Endothelial cell (in vitro differentiated cells): ENCODE measurements at places on chromosomes 1 and 21. TPM values are rescaled to one million over a fixed set of nuclear protein-coding genes. Genes with fewer than 3 reads are reported as not detected.

The SH2D1B gene
- not detected for total RNA-seq

DNA sequence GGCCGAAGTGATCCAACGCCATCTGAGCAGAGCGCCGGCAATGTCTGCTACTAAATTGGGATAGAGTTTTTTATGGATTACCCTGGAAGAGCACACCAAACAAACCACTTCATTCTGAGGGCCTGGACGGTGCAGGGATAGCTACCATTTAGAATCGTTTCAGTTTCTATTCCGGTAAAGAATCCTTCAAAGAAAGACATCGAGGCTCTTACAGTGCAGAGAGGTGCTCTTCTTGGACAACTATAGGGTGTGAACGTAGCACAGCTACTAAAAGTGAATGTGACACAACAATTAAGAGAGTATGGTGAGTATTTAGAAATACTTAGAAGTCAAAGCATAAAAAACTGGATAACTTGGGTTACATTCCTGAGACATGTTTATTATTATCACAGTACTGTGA lies 16.1 kb downstream of the HIVEP3 start:
- no peak for DNase-seq

DNA sequence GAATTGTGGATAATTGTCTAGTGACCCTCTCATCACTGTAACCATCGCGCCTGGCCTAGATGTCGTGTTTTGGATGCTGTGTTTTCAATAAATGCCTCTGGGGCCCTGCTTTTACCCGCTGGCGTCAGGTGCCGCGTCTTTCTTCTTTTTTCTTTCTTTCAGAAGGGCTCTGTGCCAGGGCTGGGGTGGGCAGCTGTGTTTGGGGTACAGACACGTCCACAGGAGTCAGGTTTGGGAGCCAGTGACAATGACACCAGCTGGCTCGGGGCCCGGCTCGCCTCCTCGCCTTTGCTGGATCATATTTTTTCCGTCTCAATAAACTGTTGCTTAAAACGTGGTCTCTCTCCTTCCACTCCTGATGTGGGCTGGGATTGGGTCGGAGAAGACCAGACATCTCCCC lies 16.1 kb downstream of the TMEM201 start:
- DNase-seq: no peak

DNA sequence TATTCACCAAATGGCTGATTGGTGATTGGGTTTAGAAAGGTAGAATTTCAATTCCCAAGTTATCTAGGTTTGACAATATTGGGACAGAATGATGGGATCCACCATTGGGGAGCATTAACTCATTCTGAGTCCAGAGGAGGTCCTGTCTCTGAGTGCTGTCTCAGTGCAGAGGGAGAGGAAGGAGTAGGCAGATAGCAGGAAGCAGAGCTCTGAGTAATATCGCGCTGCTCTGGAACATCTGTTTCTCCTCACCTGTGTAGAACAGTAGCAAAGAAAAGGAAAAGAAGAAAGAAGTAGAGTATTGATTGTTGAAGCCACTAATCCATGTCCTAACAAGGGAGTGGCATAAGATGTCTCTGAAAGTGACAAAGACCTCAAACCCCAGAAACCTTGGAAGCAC lies 1657.8 kb downstream of the MRPL39 start:
- no peak for DNase-seq

- DNase-seq: no peak
These were observed 812.9 kb upstream of the ADGRL2 start for GRCh38 chr1:80987824-80988223.

The ZBTB8B gene
- total RNA-seq: 0.92 TPM

The C1orf53 gene
- 2.4 TPM for total RNA-seq

DNA sequence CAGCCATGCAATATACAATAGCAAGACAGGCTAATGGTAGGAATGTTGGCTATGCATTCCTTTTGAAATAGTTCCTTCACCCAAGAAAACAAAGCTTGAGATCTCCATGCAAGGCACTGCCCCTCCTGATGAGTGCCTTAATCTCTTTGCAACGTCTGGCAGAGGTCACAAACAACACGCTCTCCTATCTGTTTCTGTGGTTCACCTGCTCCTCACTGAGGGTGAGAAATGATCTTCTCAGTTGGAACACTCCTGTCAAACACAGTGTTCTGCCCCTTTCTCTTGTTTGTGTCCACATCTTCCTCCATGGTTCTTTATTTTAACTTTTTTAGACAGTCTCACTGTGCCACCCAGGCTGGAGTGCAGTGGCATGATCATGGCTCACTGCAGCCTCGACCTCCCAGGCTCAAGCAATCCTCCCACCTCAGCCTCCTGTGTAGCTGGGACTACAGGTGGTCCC lies 21.2 kb upstream of the XPR1 start:
- no peak for DNase-seq

The S100A14 gene
- not detected for total RNA-seq

The FAM167B gene
- total RNA-seq: 1.4 TPM

GRCh38 chr21:33899199-33899598 lies 16.4 kb downstream of the ATP5PO start:
- DNase-seq: no peak

- DNase-seq: no peak
These were observed 35.4 kb upstream of the COL24A1 start for GRCh38 chr1:86191958-86192357.

- no peak for DNase-seq
These were observed 17.3 kb upstream of the TIPRL start for GRCh38 chr1:168161459-168161858.

The MCOLN3 gene
- 0.90 TPM for total RNA-seq

The SYTL1 gene
- total RNA-seq: 1.3 TPM

The SLC44A5 gene
- 3.4 TPM for total RNA-seq

- DNase-seq: no peak
These were observed 221.0 kb upstream of the MAP1LC3C start for GRCh38 chr1:242219905-242220304.

The FRRS1 gene
- 4.1 TPM for total RNA-seq

DNA sequence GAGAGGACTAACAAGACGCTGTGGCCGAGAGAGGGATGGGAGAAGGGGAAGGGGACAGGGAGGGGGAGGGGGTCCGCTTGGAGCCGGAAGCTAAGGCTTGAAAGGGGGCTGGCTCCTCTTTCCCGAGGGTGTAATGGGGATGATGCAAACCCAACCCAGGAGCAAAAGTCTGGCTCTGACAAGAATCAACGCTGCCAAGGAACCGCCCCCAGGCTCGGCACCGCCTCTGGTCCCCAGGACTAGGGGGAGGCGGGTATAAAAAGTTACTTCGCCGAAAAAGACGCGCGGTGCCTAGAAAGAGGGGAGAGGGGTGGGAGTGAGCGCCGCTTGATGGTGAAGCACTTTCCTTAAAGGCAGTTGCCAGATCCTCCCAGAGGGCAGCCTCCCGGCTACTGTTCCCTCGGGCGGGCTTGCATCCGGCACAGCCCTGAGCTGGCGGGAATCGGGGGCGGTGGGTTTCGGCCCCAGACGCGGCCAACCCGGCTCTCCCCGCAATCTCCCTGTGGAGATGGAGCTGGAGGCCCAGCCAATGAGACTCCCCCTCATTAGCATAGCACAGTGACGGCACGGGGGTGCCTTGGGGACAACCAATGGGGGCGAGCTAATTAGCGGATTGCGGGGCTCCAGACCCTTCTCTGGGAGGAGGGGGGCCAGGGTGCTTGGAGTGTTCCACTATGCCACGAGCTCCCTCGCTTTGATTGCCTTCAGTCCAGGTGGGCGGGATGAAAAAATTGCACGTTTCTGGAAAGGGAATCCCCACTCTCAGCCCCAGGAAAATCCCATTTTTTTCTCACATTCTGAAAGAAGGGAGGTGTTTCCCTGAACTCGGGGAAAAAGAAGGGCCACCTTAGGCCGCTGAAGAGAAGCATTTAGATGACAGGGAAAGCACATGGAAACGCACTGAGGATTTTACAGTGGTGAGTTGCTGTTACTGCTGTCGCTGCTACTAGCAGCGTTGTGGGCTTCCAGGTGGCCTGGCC lies at the start of gene KCNT2:
Gene KCNT2, minus strand, starts transcription at position 51 of the 980 bp plus-strand sequence. CDS start 131 bp downstream, outside the sequence.
- peak; percentile 81 for DNase-seq

DNA sequence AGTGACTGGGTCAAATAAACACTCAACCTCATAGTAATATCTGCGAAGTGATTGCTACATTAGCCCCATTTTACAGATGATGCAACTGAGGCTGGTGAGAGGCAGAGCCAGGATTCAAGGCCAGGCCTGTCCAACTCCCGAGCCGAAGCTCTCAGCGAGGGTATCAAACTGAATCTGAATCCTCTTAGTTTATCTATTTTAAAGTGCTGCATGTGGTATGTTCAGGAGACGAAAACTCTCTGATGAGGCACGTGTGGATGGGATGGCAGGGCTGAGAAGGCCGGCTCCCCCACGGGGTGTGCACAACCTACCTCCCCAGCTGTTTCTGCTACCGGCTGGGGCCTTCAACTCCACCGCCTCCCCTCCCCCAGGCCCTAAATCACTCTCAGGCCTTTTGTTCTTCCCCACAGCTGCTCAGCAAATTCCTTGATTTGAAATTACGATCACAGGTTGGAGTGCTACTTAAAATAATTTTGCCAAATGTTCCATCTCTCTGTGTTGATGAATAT lies 171.8 kb downstream of the TOMM20 start:
- DNase-seq: no peak

- DNase-seq: no peak
These were observed 159.3 kb downstream of the TSEN15 start for GRCh38 chr1:184210862-184211261.

- no peak for DNase-seq
These were observed 44.5 kb downstream of the MDM4 start for GRCh38 chr1:204560590-204561150.

- no peak for DNase-seq
These were observed 1.3 kb downstream of the KRTAP12-3 start for GRCh38 chr21:44658913-44659595.

- no peak for DNase-seq
These were observed 17.1 kb downstream of the SLAMF7 start for GRCh38 chr1:160755911-160756848.

The LRRC42 gene
- 43.6 TPM for total RNA-seq

- peak; percentile 30 for DNase-seq
These were observed at the start of gene LRRC38 for GRCh38 chr1:13513895-13514546. Gene LRRC38, minus strand, starts transcription at chr1:13514003. Its CDS starts 410 bp downstream, at chr1:13513593.

DNA sequence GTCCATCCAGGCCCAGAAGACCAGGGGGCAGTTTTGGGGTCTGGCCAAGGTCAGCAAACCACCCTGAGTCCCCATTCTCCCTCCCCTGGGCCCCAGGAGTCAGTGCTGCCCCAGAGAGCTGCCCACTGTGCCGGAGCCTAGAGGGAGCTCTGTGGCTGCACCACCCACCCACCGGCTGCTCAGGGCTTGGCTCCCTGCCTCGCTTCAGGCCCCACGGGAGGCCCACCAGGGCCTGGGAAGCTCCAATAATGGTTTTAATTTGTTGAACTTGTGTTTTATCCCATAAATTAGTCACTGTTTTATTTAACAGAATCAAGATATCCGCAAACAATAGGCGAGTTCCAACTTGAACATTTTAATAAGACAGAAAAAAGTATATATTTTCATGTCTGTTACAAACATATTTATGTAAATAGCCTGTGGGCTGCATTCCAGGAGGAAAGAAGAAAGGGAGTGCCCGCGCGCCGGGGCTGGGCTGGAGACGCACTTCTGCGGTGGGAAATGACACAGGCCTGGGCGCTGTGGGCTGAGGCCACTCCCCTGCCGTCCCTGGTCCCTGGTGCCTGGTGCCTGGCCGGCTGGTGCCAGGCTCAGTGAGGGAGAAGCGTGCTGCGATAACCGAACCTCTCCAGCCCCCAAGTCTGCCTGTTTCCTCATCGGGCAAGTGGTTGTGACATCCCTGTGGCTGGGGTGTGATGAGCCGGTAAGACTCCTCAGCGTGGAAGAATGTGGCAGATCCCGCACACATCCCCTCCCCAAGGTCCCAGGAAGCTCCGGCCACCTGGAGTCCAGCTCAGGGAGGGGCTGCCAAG lies 160.5 kb downstream of the PEX14 start:
- DNase-seq: no peak

The RGS13 gene
- not detected for total RNA-seq

DNA sequence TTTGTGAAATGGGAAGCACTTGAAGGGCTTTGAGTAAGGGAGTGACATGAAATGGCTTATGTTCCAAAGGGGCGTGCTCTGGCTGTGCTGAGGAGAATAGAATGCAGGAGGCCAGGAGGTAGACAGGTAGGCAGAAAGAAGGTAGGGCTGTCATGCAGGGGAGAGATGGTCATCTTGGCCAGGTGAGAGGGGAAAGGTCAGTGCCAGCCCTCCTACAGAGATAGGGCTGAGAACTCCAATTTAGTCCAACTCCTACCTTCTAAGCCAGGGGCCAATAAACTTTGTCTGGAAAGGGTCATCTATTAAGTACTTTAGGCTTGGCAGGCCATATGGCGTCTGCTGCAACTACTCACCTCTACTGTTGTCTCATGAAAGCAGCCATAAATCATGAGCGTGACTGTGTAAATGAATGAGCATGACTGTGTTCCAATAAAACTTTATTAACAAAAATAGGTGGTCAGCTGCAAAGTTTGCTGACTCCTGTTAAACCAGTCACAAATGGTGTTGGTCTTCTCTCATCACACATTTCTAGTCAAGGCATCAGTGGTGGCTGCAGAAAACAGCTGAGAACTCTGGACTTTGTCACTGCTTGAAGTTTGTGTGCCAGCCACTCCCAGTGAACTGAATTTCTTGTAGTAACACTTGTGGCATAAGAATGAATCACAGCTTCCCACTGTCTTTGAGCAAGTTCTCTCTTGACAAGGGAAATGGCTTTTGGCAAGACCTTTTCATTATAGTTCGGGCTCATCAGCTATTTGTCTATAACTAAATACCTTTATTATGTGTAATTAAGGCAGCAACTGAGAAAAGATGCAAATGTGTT lies 32.0 kb upstream of the CD2 start:
- no peak for DNase-seq

GRCh38 chr1:116164150-116164549 lies 53.0 kb downstream of the MAB21L3 start:
- DNase-seq: no peak

- no peak for DNase-seq
These were observed 21.8 kb upstream of the ADGRB2 start for GRCh38 chr1:31785947-31786290.

GRCh38 chr1:43427941-43428340 lies 25.8 kb downstream of the HYI start:
- DNase-seq: no peak

- DNase-seq: no peak
These were observed 76.0 kb downstream of the TIAM1 start for GRCh38 chr21:31268090-31268489.

The PATJ gene
- total RNA-seq: 13.9 TPM

The EPHA2 gene
- 109 TPM for total RNA-seq

The ORC1 gene
- 4.9 TPM for total RNA-seq

The AURKAIP1 gene
- total RNA-seq: 128 TPM

The LCE3D gene
- not detected for total RNA-seq

GRCh38 chr1:24769656-24770651 lies 24.7 kb downstream of the CLIC4 start:
- no peak for DNase-seq

The OR14A2 gene
- not detected for total RNA-seq
